ENCODE measurements at places on chromosomes 2 and 18.

DNA sequence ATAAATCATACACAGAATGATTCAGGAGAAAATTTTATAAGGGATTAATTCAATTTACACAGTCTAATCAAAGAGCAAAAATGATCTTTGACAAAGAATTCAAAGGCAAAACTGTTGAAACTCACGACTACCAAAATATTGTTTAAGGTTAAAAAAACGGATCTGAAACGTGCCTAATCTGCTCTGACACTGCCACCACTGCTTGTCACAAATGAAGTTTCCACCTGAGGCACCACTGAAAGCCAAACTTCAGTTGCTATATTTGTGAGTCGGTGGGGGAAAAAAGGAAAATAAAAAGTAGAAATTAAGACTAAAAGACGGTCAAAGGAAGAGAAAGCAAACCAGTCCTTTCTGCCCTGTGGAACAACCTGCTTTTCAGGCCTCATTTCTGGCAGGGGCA, 140.6 kb upstream of the DNMT3A start:
- no peak for DNase-seq

DNA sequence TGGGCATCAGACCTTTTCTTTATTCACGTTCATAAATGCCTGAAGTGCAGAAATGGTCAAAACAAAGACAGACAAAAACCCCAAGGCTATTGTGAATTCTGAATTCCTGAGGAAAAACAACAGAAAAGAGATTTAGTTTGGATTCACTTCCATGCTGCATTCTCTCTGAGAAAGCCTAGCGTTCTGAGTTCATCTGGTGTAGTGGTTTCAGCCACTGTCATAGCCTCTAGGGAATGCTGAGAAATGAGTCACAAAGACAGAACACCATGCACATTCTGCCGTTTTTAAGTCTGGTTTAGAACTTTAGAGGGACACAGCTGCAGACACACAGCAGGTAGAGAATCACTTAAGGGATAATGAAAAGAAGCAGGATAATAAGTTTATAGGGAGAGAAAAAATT, 93.8 kb downstream of the LRP1B start:
- DNase-seq = no peak

GRCh38 chr18:4251873-4252272, 203.2 kb downstream of the DLGAP1 start:
- DNase-seq = no peak

DNA sequence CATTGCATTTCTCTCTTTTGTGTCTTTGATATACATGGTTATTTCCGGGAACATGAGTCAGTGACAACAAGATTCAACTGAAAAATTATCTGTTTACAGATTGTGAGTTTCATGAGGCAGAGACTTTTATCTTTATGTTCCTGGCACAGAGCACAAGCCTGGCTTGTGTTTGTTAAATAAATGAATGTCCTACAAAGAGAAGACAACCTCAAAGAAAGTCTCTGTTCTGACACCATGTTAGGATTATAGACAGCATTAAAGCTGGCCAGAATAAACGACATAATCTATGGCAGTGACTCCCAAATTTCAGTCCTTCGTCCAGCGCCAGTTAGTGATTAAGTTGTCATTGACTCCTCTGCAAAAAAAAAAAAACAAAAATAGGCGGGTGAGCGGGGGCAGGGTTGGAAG, 97.4 kb upstream of the DNAJC10 start:
- no peak for DNase-seq

GRCh38 chr2:95379371-95379831, 23.1 kb upstream of the FAHD2A start:
- DNase-seq = no peak

GRCh38 chr2:134462275-134462674, 208.4 kb downstream of the MGAT5 start:
- no peak for DNase-seq

DNA sequence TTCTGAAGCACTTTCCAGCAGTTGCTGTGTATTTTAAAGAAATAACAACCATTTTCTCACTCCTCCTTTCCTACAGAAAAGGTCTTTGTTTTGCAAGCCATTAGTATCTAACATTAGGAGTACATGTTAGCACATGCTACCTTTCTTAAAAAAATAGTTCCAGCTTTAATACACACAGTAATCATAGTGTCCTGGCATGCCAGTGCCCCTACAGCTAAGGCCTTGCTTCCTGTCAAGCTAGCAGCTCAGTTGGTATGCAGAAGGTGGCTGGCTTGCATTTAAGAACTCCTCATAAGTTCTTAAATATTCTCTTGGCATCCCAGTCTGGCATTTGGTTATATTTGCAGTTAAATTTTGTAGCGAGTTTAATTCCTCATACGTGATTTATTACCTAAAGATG, 141.3 kb upstream of the IL1R2 start:
- no peak for DNase-seq

- DNase-seq = no peak
These were observed 14.8 kb downstream of the PLEKHM3 start for GRCh38 chr2:208010506-208010905.

GRCh38 chr2:191565647-191566198, 112.2 kb upstream of the NABP1 start:
- no peak for DNase-seq

- DNase-seq = no peak
These were observed 131.5 kb downstream of the SOCS6 start for GRCh38 chr18:70420146-70420898.

GRCh38 chr2:219726916-219727315, 99.5 kb downstream of the SLC4A3 start:
- DNase-seq = no peak

GRCh38 chr18:23146861-23147469, 11.7 kb downstream of the CABLES1 start:
- no peak for DNase-seq
